ENCODE measurements at places on chromosomes 3 and 15.

DNA sequence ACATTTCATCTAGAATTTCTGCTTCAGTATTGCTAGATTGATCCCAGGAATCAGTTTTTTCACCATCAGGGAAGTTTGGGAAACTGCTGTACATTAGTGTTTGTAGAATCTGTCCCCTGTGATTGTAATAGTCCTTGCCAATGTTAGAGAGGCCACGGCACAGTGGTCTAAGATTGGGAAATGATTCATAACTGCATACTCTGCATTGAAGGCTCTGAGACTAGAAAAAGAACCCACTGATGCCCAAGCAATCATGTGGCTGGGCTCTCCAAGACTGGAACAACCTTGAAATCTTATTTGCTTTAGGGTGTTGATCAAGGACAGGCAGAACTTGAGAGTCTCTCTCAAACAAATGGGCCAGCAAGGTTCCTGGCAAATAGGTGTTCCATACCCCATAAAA is 245.6 kb upstream of the LRTM1 start:
- DNase-seq: no peak

DNA sequence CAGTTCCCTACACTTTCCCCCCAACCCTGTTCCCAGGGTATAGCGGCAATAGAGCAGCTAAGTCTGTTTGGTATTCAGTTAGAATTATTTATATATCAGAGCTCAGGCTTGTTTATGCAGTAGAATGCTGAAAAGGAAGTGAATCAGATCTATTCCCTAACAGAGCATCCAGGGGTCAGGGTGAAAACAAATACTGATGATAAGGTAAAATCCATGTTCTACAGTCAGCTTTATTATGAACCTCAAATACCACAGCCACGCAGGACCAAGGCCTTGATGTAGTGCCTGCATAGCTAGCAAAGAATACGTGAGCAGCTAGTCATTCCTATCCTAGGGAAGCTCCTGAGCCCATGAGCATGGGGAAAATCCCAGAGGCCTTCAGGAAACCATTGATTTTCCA is 229.7 kb upstream of the ICE2 start:
- no peak for DNase-seq

DNA sequence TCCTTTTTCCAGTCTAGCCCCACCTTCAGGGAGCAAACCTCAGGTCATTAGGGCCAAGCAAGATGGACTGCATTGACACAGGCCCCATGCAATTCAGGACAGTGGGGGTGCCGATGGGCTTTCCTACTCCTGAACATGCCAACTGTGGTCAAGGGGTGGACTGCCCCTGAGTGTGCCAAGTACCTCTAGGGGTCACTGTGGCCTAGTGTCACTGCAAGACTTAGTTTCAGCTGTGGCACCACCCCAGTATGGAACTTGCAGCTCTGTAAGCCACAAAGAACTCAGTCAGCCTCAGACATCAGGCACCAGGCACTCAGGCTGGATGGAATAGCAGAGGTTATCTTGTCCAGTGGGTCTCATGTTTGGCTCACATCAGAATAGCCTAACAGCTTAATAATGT is 32.3 kb downstream of the EXOG start:
- no peak for DNase-seq

DNA sequence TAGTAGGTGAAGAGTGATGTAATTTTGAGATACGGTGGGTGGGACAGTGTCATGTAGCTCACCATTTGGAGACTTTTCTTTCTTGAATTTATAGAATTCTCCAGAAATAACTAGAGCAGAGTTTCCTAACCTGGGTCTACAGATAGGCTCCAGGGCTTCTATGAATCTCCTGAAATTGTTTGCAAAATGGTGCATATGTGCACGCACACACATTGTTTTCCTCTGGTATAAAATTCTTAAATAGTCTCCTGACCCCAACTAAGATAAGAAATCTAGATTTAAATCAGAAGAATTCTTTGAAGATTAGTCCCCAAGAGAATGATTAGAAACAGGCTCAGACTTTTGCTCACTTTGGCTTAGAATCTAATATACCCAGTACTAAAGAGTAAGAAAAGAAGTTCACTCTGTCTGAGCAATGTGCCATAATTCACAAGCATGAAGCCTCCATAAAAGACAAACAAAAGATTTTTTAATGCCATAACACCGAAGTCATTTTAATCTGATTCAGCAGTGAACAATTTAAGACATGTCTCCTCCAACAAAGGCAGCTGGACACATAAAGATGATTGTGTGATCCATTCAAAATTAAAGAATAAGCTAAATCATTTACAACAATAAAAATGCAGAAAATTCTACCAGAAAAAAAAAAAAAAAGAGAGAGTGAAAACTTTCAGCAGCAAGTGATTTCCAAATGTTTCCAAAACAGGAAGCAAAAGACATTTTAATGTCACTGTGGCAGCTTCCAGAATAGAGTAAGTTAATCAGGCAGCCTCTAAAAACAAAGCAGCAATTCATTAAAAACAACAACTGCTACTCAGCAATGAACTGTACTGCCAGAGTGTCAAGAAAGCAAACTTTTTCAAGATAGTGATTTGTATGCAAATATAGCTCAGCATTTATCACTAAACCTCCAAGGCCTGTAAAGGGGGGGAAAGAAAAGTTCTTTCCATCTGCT is 975.5 kb upstream of the CFAP20DC start:
- DNase-seq: no peak

DNA sequence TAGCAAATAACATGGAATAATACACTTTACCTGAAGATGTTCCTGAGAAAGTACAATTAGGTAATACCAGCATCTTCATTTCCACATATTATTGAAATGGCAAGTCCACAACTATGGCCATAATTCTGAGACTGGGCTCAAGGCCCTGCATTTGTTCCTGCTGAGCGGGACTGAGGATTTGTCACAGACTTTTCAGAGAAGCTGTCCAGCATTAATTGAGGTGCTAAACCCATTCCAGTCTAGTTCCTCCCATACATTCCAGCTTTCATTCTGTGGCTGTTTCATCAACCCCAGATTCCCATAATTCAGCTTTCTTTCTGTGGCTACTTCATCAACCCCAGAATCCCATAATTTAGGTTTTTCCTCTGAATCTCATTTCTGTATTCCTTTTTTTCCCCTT is 293.4 kb upstream of the GBE1 start:
- no peak for DNase-seq

- DNase-seq: no peak
Measured at GRCh38 chr3:156382458-156383346, 172.2 kb downstream of the SSR3 start.

DNA sequence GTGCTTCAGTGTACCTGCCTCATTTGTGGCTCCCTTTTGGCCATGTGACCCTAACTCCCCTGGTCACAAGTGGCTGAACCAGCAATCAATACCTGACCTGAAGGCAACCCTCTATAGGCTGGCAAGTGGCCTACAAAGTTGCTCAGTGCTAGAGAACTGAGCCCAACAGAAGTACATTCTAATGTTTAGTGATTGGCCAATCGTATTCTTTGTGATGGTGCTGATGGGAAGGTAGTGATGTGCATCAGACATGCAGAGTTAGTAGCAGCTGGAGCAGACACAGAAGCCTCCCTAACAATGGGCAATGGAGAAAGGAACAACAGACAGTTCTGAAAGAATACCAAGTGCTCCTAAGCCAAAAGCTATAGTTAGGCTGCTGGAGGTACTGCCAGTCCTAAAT is 10.4 kb upstream of the ATOSA start:
- no peak for DNase-seq

DNA sequence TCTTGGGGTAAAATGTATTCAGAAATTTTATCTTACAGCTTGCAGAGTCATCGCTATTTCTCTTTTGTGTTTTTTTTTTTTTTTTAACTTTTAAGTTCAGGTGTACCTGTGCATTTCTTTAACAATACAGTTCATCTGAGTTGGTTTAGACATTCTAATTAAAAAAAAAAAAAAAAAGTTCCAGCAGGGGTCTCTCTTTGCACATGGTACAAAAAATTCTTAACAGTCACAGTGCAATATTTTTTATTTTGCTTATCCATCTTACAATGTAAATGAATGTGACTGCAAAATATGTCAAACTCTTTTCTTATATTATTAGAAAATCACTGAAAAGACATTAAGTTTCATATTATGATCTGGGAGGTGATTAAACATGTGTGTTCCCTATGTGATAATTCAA is 47.5 kb upstream of the SLC9A9 start:
- DNase-seq: no peak

GRCh38 chr15:83559310-83559966 is 94.5 kb upstream of the ADAMTSL3 start:
- peak; percentile 73 for DNase-seq

GRCh38 chr3:154496978-154497377 is 67.0 kb upstream of the GPR149 start:
- DNase-seq: no peak

DNA sequence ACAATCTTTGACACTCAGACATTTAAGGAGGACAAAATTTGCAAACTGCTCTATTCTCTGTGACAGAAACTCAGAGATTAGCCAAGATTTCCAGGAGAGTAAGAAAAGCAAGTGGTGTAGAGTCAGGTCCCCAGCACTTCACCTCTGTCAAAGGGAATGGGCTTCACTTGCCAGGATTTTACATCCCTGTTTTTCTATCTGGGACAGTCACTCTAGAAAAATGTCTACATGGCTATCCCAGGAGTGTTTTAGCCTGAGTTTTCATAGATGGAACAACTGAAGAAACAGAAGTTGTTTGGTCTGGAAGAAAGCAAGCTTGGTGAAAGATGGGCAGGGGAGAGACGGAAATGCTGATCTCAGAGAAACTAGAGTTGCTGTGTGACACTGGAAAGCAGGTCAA is 3.0 kb downstream of the FAM219B start:
- DNase-seq: no peak

GRCh38 chr3:178260887-178261565 is 275.2 kb upstream of the KCNMB2 start:
- no peak for DNase-seq

GRCh38 chr3:186742618-186743380 is 25.6 kb downstream of the KNG1 start:
- no peak for DNase-seq

GRCh38 chr3:111212511-111212910 is 140.9 kb downstream of the NECTIN3 start:
- no peak for DNase-seq

DNA sequence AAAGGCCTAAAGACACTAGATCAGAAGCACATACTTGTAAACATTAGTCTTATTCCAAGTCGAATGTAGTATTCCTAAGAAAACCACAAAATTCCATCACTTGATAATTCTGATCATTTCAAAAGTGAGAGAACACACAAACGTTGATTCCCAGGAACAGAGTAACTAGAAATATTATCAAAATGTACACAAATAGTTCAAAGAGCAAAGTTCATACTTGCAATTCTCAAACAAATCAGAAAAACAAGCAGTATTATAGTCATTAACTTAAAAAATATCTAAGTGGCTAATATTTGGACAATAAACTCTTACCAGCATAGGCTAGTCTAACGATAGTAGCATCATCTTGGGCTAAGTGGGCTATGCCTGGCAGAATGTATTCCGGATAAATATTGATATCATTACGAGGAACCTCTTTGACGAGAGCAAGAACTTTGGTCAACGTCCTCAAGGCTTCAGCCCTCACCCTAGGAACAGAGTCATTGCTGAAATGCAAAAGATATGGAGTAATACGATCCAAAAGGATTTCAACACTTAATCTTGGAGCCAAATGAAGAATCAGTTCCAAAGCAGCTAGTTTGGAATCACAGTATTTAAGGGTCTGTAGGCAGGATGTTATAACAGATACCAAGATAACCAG is 13.3 kb downstream of the PIK3R4 start:
- no peak for DNase-seq

GRCh38 chr3:40465111-40465407 is 7.9 kb downstream of the RPL14 start:
- no peak for DNase-seq

GRCh38 chr3:129616713-129617112 is 10.2 kb upstream of the PLXND1 start:
- no peak for DNase-seq

DNA sequence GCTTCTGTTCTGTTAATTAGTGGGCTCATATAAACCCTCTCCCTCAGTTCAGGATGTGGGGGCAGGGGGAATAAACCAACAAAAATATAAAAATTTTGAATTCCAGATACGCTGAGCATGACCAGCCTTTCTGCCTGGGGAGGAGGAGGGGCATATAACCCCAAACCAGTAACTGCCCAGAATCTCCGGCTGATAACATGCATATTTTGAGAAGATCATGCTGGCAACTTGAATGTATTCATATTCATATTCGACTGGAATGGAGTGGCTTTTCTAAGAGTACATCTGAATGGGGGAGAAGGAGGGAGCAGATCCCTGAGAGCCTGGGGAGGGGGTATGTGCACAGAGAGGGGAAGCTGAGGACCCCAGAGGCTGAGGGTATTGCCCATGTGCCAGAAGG is 54.5 kb upstream of the LCTL start:
- DNase-seq: no peak

- no peak for DNase-seq
Measured at GRCh38 chr15:84826369-84826823, 9.2 kb downstream of the ALPK3 start.

- DNase-seq: no peak
Measured at GRCh38 chr3:117170094-117170493, 460.5 kb downstream of the TUSC7 start.

DNA sequence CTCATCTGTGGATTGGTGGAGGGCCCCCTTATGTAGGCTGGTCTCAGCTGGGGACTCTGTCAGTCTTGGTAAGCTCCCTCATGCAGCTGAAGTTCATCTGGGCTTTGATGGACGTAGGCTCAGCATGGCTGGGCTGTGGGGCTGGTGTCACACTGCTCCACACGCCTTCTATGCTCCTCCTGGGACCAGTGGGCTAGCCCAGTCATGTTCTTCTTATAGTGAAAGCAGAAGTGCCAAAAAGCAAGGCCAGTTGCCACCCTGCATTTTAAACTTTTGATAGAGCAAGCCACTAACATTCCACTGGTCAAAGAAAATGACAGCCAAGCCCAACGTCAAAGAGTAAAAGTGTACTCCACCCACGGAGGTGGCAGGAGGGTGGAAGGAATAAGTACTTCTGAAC is 165.5 kb downstream of the MEX3B start:
- no peak for DNase-seq

DNA sequence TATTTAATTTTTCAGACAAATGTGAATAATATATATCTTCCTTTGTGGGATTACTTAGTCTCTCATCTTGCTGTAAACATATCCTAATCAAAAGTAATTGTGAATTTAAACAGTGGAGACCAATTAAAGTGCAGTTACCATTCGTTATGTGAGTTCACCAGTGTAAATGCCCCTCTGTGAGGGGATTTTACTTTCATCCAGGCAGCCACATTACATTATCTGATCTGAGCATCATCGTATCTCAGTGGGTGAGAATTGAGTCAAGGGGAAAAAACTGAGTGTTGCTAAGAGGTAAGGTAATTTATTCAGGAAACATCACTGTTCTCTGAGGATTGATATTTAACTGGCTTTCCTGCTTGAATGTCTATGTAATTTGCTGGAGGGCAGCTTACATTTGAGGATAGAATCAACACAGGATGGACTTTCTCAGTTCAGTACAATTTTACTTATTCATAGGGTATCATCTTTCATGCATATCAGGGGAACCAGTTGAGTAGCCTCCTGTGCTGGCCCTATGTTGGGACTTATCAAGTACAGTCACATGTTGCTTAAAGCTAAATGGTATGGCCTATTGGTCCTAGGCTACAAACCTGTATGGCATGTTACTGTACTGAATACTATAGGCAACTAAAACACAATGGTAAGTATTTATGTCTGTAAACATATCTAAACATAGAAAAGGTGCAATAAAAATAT is 219.7 kb downstream of the CD47 start:
- no peak for DNase-seq

GRCh38 chr3:82179291-82179690 is 417.8 kb upstream of the GBE1 start:
- no peak for DNase-seq

GRCh38 chr3:116339441-116340028 is 105.8 kb downstream of the LSAMP start:
- peak; percentile 10 for DNase-seq

Data from head of caudate nucleus (tissue), 42 donors.